ENCODE measurements at places on chromosomes 13 and 19. TPM values are rescaled to one million over a fixed set of nuclear protein-coding genes. Genes with fewer than 3 reads are reported as not detected.

The CXCL17 gene
- not detected for total RNA-seq

- H3K27me3 ChIP-seq, result no peaks in the 10 kb centered on the region
- peaks cover 33% of the 10 kb centered on the region for H3K4me1 ChIP-seq
- no peaks in the 10 kb centered on the region for H3K36me3 ChIP-seq
- H3K27ac ChIP-seq, result peak overlapping the region; percentile 81
- no peak for DNase-seq
Observed at GRCh38 chr19:18292462-18292809, 11.0 kb upstream of the JUND start.

DNA sequence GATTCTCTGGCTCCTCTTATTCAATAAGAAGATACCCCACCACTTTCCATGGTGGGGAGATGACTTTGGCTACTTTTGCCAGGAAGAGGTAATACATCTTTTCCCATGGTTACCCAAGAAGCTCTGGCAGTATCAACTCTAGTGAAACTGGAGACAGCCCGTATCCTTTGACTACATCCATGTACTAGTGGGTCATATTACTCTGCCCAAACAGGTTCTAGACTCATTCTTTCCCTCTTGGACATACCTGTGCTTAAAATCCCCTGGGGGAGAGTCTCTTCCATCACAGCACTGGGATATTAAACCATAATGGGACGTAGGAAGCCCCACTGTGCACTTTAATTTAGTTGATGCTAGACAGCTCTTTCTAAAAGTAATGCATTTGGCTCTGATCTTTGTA lies 144.7 kb upstream of the KLF12 start:
- no peak overlapping the region for H3K27ac ChIP-seq
- H3K4me3 ChIP-seq, result no peak overlapping the region
- DNase-seq, result no peak
- H3K27me3 ChIP-seq, result no peaks in the 10 kb centered on the region
- no peaks in the 10 kb centered on the region for H3K4me1 ChIP-seq

GRCh38 chr19:1028062-1028926 lies 1.9 kb downstream of the CNN2 start:
- no peak for DNase-seq
- peak overlapping the region; percentile 75 for H3K27ac ChIP-seq
- peaks cover 11% of the 10 kb centered on the region for H3K36me3 ChIP-seq
- peaks cover 3% of the 10 kb centered on the region for H3K4me1 ChIP-seq
- H3K27me3 ChIP-seq, result no peaks in the 10 kb centered on the region
